Activated naive CD4-positive, alpha-beta T cell treated with Interleukin-2 at 50 U/mL for 16 hours (primary cell): ENCODE measurements at places on chromosomes 2 and 18.

GRCh38 chr2:142688856-142689605 is 188.4 kb upstream of the KYNU start:
- DNase-seq = no peak

DNA sequence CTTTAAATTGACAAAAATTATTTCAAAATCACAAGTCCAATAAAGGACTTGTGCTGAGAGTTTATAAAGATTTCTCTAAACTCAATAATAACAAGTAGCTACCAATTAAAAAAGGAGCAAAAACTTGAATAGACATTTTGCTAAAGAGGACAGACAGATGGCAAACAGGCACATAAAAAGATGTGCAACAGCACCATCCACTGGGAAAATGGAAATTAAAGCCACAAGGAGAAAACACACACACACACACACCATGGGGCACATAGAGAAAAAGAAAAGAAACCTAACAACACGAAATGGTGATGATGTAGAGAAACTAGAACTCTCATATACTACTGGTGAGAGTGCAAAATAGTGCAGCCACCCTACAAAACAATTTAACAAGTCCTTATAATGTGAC is 12.6 kb upstream of the SLC9A4 start:
- no peak for DNase-seq

- DNase-seq = no peak
Measured at GRCh38 chr18:44712025-44712424, 31.3 kb downstream of the SETBP1 start.

DNA sequence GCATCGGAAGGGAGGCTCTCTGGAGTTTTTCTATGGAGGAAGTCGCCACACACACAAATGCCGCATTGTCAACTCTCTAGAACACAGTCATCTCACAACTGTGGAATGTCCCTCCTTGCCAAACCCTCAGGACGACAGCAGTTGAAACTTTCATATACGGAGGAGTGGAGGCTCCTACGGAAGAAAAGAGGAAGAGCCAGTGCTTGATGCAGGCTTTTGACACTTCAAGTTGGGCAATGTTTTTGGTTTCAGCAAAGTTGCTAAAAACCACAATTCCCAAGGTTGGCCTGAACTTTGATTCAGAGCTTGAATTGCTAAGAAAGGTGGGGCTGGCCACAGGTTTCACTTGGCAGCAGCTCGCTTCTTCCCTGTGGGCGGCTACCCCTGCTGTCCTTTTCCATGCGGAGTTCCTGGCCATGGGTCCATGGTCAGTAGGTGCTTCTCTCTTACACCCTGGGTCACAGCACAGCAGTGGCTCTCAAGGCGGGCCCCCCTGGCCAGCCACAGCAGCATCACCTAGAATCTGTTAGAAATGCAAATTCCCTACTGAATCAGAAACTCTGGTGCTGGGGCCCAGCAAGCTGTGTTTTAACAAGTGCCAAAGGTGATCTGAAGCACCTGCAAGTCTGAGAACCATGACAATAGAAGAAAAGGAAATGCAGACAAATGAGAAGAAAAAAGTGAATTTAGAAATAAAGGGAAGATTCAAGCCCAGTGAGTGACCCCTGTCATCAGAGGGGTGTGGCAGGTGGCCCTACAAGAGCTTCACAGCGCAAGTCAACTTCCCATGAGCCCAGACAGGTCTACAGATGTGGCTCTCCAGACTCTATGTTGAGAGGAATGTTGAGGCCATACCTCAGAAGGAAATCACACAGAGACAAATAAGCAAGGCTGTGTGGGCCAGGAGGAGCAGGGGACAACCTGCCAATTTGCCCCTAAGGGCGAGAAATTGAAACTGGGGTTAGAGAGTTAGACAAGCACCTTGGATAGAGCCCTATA is 856.4 kb downstream of the RNF144A start:
- DNase-seq = peak; percentile 21

GRCh38 chr2:64862623-64863022 is 126.6 kb upstream of the SLC1A4 start:
- DNase-seq = no peak

DNA sequence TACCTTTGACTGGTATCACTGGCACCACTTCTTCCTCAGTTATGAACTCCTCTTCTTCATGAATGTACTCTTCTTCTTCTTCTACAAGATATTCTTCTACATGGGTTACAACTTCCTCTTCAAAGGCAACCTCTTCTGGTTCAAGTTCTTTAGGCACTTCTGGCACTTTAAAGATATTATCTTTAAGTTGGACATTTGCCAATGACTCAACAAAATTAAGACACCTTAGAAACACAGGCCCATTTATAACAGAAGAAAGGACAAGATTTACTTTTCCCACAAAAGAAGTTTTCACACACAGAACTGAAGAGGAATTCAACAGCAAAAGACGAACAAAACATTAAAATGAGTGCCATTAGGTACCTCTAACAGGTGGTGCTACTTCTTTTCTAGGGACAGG is 127.3 kb downstream of the TTN start:
- no peak for DNase-seq

GRCh38 chr2:224925061-224925809 is 117.0 kb downstream of the DOCK10 start:
- DNase-seq = no peak

DNA sequence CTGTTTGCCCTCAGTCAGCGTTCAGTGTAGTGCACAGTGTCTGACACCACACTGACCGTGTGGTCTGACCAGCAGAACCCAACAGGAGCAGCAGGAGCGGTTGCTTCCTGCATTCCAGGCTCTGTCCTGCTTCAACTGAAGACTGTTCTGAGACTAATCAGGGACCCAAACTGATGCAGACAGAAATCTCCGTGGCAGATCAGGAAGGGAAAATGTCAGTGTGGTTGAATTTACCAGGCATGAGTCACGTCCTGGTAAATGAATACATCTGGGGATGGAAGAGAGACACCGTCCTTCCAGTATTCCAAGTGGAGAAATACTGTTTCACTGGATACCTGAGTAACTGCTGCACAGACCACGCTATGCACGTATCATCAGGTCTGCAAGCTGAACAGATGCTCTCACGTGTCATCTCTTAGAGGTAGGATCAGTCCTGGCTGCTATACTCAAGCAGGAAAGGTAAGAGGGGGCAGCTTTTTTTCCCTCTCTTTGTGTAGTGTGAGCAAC is 223.6 kb upstream of the EPAS1 start:
- no peak for DNase-seq

DNA sequence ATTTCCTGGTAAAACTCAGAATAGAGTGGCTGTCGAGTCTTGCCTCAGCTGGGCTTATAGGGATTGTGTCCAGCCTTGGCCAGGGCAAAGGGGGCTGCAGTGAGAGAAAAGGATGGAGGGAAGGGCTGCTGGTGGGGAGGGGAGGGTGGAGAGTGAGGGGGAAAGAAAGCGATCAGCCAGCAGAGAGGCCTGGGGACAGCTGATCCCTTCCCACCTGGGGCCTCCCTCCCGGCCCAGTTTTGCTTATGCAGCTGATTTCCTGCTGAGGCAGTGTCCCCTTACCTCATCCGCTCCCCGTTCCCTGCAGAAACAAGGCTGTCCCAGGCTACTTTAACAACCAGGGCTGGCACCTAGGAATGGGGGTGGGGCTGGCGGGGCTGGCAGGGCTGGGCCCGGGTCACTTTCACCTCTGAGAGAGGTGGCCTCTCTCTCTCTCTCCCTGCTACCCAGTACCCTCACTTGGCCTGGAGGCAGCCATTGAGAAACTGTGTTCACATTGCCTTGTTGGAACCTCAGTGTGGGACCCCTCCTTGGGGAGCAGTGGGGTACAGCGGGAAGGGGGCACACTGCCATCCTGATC is 12.2 kb upstream of the GMPPA start:
- DNase-seq = no peak

DNA sequence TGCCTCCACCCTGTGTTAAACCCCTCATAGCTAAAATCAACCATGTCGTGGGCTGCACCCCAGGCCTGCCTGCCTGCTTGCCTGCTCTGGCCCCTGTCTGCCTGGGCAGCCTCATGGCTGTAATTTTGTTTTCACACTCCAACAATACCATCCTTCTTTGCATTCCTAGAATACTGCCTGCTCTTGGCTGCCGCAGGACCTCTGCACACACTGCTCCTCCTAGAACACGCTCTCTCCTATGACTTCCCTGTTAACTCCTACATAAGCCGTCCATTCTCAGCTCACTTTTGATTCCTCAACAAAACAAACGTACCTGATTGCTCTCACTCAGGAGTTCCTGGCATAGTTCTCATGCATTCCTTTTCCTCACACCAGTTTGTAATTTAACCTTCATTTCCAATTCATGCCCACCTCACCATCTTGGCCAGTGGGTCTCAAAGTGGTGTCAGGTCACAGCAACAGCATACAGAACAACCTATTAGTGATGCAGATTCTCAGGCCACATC is 2.5 kb downstream of the UXS1 start:
- DNase-seq = no peak

DNA sequence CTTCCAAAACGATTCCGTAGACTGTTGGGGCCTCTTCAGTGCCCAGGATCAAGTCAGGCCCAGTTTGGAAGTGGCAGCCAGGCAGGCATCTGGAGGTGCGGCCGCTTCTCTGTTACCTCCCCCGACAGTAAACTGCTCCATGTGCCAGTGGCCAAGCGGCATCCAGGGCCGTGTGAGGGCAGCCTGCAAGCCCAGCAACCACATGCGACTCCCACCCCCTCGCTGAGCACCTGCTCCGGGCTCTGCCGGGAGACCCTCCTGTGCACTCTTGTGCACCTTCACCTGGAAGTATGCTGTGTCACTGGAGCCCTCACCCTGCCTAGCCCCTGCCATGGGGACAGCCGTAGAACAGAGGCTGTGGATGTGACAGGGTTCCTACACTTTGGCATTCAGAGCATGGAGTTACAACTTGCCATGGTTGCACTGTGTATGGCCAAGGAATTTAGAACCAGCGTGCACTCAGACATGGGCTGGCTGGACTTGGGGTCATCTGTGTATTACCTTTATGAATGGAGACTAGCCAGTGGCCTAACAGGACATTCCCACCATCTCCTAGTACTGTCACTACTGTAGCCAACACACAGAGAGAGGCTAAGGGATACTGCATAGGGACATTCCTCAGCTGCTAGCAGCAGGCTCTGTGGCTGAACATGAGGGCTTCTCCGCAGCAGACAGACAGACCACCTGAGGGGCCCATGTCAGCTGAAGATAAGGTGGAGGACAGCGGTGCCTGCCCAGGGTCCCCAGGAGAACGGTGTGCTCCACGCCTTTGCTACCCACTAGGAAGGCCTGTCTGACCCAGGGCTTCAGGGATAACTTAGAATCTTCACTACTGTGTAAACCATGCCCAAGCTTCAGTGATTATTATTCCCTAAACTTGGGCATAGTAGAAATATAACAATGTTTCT is 25.0 kb upstream of the FAHD2A start:
- no peak for DNase-seq

DNA sequence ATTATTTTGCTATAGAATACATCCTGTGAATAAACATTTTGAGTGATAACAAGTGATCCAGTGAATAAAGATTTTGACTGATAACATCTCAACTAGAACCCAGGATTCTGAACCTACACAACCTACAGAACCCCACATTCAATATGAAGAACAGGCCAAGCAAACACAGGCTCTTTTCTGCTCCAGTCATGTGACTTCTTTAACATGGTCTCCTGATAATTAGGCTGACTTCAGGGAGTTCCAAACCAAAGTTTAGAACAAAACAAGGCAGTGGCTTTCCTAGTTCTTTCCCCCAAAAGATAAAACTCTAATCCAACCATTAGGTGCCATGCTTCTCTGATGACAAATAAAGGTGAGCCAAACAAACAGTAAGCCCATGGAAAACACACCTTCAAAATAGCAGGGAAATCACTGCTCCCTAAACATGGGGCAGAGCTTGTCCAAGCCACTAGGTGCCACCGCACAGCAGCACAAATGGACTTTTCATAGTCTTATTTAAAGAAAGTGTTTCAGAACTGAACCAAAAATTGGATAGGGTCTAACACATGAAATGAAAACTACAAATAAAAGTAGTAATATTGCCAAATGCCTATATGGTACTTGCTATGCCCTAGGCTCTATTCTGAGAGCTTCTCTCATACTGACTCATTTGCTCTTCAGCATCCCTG is 95.3 kb downstream of the EVA1A start:
- no peak for DNase-seq

DNA sequence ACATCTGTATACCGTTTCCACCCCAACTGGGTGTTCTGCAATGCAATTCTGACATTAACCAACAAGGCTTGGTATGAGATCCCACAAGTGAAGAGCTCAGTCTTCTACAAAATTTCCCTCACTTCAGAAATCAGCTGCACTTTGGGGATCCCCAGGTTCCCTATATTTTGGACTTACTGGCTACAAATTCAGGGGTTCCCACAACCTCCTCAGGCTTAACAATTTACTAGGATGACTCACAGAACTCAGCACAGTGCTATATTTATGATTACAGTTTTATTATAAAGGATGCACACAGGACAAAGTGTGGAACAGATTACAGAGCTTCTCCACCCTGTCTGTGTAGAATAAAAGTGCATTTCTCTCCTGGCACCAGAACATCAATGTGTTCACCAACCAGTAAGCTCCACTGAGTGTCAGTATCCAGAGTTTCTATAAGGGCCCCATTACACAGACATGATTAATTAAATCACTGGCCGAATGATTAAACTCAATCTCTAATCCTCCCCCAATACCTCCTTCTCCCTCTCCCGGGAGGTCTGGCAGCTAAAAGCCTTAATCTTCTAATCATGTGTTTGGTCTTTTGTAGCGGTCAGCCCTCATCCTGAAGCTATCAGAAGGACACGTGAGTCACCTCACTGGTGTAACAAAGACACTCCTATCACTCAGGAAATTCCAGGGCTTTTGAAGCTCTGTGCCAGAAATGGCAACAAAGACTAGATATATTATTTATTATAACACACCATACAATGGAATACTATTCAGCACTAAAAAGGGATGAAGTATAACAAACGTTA is 84.6 kb downstream of the SLC66A3 start:
- no peak for DNase-seq

GRCh38 chr2:26614216-26615138 is 26.7 kb downstream of the CIB4 start:
- no peak for DNase-seq

DNA sequence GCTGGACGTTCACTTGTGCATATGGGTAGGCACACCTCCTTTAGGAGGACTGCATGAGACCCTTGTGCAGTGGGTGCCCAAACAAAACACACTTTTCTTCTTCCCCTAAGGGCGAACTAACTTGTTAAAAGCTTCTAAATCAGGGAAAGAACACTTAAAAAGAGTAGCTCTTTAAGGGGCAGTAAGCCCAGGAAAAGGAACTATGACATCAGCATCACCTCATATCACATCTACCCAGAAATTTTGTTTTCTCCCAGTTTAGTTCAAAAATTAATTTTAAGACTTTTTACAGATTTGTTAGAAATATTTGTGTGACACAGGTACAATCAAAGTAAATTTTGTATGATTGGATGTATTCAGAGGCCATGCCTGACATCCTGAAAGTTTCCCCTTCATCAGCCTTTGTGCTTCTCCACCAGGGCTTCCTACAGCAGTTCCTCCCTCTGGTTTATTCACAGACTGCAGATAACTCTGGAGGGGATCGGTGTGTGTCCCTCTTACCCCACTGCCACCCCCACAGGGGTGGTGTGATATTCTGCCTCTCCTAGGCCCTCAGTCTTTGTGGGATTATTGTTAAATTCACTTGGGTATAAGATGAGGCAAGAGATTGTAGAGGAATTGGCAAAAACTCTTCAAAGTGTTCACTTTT is 27.6 kb downstream of the BCL2L11 start:
- no peak for DNase-seq

GRCh38 chr2:52775674-52776073 is 991.9 kb upstream of the CHAC2 start:
- DNase-seq = no peak

GRCh38 chr18:22267697-22268096 is 98.3 kb downstream of the GATA6 start:
- DNase-seq = no peak
